ENCODE measurements at places on chromosomes 12 and 14.

DNA sequence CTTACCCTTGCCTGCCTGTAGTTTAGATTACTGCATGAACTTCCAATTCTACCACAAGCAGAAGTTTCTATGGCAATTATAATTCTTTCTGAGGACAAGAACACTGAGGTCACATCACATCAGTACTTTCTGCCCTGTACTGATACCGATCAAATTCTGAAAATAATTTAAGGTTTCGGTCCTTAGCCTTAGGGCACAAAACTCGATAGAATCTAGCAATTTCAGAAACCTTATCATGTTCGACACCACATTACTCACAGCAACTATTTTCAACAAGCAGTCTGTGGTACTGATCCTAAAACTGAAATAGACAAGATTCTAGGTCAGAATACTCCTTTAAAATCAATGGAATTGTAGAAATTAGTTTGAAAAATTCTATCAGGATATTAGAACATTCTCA is 187.0 kb upstream of the LRFN5 start:
- DNase-seq: no peak

DNA sequence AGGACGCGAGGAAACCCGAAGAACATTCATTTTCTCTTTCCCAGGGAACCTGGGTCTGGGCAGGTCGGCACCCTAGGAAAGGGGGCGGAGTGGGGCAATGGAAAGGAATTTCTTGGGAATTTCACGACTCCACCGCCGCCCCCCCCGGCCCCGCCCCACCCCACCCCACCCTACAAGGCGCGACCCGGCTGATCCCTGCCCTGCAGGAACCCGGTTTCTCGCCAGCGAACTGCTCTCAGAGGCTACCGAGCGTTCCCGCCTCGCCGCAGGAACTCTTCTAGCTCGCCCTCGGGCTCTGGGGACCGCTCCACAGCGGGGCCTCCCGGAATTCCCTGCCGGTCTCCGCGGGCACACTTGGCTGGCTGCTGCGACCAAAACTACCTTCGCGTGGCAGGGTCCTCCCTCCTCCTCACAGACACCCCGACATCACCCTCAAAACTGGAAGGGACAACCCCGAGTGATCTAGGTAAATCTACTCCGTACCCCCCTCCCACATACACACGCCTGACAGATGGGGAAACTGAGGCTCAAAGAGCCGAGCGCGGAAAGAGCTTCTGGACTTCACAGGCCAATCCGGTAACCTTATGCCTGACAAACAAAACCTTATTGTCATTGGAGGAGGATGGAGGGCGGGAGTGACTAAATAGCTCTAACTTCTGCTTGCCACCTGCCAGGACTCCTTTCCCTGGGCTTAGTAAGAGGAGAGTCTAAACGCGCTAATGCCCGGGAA is 785 bp upstream of the ACTN1 start:
- DNase-seq: no peak

- DNase-seq: no peak
Measured at GRCh38 chr12:88391556-88391955, 188.7 kb downstream of the KITLG start.

- DNase-seq: no peak
Measured at GRCh38 chr14:56046546-56046945, 71.7 kb upstream of the PELI2 start.

DNA sequence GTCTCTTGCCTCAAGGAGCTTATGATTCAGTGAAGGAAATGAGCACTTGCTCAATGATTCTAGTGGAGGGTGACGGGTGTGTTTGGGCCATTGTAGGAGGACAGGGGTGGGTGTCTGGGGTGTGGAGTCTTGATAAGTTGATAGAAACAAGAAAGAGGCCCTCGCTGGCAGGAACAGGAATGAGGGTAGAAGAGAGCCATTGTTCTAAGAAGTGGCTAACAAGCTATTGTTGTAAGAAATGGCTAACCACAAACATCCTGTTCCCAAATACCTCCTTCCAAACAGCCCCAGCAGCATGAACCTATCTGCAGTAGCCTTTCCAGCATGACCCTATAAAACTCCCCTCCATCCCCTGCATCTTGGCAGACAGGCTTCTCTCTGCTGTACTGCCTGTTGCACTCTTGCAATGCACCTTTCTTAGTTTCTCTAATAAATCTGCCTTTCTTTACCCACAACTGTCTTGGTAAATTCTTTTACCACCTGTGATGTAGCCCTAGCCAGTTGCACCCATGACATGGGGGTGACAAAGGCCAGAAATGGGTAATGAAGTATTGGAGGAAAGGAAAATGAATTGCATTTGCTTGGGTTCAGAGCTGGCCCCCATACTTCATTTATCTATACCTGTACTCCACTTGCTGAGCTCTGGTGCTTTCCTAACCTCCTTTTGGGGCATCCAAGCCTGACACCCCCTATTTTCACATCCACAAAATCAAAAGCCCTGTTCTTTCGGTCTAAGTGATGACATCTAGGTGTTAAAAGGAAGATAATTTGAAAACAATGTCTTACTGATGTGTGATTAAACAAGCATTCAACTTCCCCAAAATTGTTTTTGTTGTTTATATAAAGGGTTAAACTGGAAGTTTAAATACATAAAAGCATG is 389.1 kb downstream of the GRIN2B start:
- no peak for DNase-seq

- DNase-seq: no peak
Measured at GRCh38 chr14:56386024-56386423, 193.6 kb upstream of the TMEM260 start.

GRCh38 chr12:110444455-110444854 is 5.7 kb downstream of the ARPC3 start:
- DNase-seq: no peak

GRCh38 chr12:27922531-27923139 is 49.9 kb downstream of the PTHLH start:
- no peak for DNase-seq

DNA sequence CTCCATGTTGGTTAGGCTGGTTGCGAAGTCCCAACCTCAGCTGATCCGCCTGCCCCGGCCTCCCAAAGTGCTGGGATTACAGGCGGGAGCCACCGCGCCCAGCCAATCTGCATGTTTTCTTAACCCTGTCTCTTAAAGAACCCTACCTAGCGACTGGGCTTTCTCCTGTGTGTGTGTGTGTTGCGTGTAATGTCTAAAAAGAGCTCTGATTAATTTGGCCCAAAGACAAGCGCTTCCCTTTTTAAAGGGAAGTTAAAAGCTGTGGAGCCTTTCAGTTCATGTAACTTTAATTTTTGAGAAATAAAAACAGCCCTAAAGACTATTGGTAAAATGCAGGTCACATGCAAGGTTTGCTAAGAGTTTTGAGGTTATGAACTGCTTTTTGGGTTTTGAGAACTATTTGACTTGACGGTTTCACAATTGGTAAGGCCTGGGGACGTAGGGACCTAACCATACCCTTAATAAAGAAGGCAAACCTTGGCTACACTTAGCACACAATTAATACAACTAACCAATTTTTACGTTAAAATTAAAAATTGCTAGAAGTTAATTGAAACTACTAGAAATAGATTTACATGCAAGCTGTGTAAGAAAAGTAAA is 103.2 kb downstream of the KCNMB4 start:
- DNase-seq: no peak

All from GM12892 (cell line).